ENCODE measurements at places on chromosomes 4 and X. TPM values are rescaled to one million over a fixed set of nuclear protein-coding genes. Genes with fewer than 3 reads are reported as not detected.

RTL9 gene
- total RNA-seq, result not detected

SLC16A2 gene
- 1.3 TPM for total RNA-seq

SLC34A2 gene
- total RNA-seq, result not detected

OCIAD2 gene
- 124 TPM for total RNA-seq

FGFBP2 gene
- 0.96 TPM for total RNA-seq

NKX6-1 gene
- not detected for total RNA-seq

LAP3 gene
- total RNA-seq, result 63.8 TPM

RNF175 gene
- total RNA-seq, result not detected

DDX53 gene
- not detected for total RNA-seq

MAOB gene
- 9.2 TPM for total RNA-seq

TCEAL5 gene
- not detected for total RNA-seq

ZNF81 gene
- total RNA-seq, result 13.3 TPM

IL1RAPL2 gene
- total RNA-seq, result not detected

GABRG1 gene
- total RNA-seq, result not detected

PDGFRA gene
- total RNA-seq, result 20.5 TPM

Data from colonic mucosa (tissue), 4 donors.